ENCODE measurements at places on chromosomes 5 and 9. TPM values are rescaled to one million over a fixed set of nuclear protein-coding genes. Genes with fewer than 3 reads are reported as not detected.

- DNase-seq: no peak
Observed at GRCh38 chr9:14981291-14981950, 71.2 kb upstream of the FREM1 start.

GRCh38 chr5:37916525-37916924, 76.7 kb upstream of the GDNF start:
- DNase-seq: no peak

Gene PCDHA9
- total RNA-seq: 6.2 TPM

GRCh38 chr9:13351778-13352386, 72.4 kb upstream of the MPDZ start:
- no peak for DNase-seq

DNA sequence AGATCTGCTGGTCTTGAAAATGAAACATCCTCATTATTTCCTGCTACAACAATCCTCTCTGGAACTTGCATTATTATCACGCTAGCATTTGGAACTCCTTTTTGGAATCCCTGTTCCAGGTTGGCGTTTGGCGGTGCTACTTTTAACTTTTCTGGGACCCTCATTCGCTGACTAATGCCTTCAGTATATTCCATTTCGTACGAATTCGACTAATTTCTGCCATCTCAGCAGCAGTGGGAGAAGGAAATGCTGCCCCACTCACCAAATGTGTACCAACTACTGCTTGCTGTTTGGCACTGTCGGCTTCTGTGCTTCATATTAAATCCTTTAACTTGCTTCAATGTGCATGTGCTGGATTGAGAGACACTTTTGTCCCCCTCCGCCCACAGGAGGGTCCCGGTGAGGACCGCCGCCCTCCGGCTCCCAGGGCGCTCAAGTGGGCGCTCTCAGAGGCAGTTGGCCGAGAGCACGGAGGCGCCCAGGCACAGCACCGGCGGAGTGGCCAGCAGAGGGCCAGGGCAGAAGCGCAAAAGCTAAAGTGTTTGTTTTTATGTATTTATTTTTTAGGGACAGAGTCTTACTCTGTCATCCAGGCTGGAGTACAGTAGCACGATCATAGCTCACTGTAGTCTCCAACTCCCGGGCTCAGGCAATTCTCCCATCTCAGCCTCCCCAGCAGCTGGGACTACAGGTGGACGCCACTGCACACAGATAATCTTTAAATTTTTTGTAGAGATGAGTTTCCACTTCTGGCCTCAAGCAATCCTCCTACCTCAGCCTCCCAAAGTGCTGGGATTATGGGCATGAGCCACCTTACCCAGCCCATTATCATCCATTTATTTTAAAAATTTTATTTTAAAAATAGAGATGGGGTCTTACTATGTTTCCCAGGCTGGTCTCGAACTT, 11.9 kb downstream of the PDE6A start:
- peak; percentile 57 for DNase-seq

Gene GPX3
- 62.6 TPM for total RNA-seq

DNA sequence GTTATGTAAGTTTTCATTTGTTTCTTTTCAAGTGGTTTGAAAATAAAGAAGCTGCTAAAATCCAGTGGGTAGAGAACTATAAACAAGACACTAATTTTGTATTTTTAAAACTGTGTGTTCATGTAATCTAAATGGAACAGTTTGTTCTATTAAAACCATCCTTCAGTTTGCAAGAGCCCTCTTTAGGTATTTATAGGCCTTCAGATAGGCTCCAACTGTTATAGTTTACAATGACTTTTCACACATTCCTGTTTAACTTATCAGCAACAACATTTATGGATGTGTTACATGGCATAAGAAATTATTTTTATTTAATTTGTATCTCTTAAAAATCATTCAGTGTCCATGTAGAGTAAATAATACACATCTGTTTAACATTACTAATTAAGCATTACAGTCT, 126.7 kb upstream of the SLCO6A1 start:
- no peak for DNase-seq
